ENCODE measurements at places on chromosomes 3 and 15.

DNA sequence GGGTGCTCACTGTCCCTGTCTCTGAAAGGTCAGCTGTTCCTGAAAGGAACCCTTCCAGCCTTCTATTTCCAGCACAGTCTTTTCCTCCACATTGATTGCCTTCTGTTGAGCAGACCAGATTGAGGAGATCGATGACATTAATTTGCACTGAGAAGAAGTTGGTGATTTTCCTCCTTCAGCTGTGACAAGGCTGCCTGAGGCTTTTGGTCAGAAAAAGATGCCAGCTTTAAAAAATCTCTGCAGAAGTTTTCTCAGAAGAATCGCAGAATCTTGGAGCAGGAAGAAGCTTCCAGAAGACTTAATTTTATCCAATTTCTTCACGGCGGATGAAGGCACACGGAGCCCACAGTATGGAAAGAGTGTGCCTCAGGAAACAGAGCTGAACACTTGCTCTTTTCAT lies 112.8 kb downstream of the FAM43A start:
- no peak for DNase-seq

GRCh38 chr3:16319307-16319706 lies 54.3 kb downstream of the OXNAD1 start:
- DNase-seq = no peak

DNA sequence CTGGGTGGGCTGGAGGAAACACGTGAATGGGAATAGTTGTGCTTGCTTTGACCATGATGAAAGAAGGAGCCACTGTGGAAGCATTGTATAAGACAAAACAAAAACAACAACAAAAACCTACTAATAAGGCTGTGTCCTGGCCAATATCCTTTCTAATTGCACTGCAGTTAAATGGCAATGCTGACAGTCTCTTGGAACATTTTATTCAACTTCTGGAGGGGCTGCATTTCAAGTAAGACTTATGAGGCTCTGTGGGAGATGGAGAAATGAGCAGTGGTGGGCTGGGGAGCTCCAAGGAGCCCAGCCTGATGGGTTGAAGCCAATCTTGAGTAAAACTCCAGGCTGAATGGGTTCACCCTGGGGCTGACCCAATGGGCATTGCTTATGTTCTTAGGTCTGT lies 99.8 kb upstream of the ROPN1 start:
- no peak for DNase-seq

- DNase-seq = peak; percentile 59
Observed at GRCh38 chr3:4584456-4585249, 91.5 kb downstream of the ITPR1 start.

DNA sequence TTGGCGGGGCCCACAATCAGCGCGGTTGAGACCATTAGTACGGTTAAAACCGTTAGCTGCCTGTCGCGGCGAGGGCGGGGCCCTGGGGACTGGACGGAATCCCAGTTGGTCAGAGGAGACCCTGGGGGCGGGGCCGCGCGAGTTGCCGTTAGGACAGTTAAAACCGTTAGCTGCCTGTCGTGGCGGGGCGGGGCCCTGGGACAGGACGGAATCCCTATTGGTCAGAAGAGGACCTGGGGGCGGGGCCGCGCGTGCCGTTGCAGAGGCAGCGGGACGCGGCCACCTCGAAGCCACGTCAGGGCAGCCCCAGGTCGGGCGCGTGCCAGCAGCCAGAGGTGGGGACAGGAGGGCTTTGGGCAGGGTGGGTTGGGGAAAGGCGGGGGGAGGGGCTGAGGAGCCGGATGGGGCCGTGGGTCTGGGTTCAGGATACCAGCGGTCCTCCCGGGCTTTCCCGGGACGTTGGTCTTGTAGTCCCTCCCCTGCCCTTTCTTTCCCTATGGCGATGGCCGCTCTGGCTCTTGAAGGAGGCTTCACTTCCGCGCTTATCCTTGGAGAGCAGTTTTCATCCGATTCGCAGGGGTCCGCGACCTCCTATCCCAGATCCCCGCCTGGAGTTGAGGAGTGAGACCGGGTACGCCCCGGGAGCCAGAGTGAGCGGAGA lies 28.0 kb downstream of the KLHDC8B start:
- DNase-seq = peak; percentile 95

- DNase-seq = no peak
Observed at GRCh38 chr3:112038863-112039262, 4.3 kb downstream of the TMPRSS7 start.

GRCh38 chr15:90883526-90883975 lies 753 bp upstream of the FES start:
- DNase-seq = no peak

DNA sequence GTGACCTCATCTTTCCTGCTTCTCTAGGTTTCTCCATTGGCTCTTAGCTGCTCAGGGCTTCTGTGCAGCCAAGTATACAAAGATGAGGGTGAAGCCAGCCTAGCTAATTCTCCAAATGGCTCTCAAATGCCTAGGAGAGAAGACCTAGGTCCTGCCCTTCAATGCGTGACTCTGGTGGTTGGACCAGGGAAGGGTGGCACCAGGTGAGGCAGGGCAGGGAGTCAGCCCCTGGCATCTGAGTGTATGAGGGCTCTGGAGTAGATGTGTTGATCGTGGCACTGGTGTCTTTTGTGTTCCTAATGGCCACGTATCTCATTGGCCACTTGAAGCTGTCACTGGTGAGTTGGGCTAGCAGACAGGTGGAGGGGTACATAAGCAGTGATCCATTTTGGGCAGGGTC lies 59.8 kb downstream of the PDIA5 start:
- no peak for DNase-seq

DNA sequence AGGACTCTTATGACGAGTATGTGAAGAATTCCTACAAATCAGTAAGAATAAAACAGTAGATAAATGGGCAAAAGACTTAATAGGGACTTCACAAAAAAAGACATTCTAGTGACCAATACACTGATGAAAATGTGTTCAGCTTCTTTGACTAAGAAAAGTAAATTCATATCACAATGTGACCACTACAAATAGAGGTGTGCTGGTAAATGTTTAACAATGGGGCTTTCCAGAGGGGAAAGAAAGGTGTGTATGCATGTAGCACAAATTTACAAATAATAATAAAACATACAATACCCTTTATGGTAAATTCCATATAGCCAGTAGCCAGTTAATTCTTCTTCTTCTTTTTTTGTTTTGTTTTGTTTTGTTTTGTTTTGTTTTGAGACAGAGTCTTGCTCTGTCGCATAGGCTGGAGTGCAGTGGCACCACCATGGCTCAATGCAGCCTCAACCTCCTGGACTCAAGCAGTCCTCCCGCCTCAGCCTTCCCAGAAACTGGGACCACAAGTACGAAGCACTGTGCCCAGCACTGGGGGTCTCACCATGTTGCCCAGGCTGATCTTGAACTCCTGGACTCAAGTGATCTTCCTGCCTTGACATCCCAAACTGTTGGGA lies 17.5 kb upstream of the NMD3 start:
- no peak for DNase-seq

Data from right hindlimb (tissue), 1 donor.